ENCODE measurements at places on chromosomes 2 and 18.

DNA sequence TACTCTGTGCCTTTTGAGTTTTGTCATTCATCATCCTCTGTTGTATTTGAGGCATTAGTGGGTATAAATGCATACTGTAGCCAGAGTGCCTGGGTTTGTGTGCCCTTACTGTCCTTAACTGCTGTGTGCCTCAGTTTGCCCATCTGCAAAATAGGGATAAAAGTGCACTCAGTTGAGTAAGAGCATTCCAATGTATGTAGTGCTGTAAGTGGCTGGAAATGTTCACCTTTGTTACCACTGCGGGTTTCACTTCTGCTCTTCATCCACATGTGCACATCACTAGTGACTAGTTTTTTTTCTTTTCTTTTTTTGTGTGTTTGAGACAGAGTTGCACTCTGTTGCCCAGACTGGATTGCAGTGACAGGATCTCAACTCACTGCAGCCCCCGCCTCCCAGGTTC, 39.9 kb downstream of the PLEKHB2 start:
- DNase-seq: no peak

DNA sequence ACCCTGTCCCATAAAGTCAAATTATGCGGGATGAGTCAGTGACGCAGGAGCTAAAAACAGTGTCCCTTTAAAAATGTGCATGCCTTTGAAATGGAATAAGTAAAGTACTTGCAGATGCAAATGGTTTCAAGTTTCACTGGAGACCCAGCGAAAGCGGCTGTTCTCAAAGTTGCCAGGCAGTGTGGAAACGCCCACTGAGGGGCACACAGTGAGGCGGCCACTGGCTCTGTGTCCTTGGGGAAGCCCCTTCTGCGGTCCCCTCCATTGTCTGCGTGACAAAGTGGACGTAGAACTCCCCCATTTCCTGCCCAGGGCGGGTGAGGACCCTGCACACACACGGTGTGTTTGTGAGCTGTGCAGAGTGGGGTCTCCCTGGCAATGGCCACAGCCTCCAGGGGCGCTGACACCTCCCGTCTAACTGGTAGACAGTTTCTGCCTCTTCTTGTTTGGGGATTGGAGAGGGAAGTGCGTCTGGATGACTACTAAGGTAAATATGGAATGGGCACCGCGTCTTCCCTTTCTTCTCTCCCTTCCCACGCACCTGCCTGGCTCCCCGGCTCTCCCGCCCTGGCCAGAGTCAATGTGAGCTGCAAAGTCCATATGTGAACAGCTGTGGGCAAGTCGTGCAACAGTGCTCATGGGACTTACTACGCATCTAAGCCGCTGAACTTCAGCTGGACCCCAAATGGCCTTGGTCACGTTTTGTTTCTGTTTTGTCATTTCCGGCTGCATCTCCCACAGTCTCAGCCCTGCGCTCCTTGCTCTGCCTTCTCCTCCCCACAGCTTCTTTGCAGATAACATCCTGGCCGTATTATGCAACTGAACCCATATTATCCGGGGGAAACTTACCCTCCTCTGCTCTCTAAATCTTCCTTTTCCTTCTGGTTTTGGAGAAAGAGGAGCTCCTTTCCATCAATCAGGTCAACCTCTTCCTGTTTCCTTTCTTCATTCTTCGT, 33.7 kb upstream of the ZNF516 start:
- no peak for DNase-seq

GRCh38 chr2:238777369-238778067, 70.4 kb upstream of the TWIST2 start:
- no peak for DNase-seq

DNA sequence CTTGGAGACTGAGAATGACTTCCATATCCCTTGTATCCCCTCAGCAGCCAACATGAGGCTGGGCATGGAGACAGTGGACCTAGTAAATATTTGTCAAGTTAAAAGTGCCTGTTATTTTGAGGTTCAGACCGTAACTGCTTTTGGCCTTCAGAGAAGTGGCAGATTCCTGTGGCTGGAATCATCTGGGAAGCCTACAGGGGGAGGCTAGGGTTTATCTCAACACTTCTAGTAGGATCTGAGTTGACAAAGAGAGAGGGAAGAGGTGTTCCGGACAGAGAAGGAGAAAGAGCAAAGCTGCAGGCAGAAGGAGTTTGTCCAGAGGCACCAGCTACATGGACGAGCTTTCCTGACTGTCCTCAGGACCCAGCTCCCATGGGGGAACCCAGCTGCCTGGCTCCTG, 27.0 kb downstream of the SLC14A2 start:
- no peak for DNase-seq

DNA sequence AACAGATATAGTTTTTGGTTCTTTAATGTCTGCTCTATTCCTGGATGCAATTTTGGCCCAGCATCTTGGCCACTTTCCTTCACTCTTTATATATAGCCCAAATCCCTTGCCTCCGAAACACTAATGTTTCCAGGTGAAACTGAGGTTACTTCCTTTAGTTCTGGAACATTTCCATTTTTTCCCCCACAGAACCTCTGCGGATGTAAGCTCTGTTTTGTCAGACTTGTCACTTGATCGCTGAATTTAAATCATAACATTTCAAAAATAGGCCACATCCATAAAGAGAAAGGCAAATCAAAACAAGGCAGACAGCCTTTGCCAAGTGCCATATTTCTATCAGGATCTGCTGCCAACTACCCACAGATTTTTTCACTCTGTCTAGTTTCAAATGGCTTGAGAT, 115.1 kb downstream of the ANKRD44 start:
- DNase-seq: no peak

DNA sequence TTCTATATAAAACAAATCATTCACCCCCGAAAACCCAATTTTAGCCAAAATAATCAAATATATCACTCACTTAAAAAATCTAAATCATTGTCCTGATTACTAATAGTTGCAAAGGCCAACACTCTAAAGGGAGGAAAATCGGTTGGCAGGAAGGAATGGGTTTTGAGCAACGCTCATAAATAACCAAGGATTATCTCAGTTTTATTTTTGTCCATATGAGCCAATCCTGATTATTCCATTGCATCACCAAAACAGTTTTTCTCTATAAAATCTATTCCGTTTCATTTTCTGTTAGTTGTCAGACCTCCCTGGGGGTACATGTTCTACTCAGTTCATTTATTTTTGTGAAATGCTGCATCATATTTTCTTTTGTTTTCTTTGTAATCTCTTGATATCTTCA, 174.1 kb downstream of the LRATD1 start:
- no peak for DNase-seq

DNA sequence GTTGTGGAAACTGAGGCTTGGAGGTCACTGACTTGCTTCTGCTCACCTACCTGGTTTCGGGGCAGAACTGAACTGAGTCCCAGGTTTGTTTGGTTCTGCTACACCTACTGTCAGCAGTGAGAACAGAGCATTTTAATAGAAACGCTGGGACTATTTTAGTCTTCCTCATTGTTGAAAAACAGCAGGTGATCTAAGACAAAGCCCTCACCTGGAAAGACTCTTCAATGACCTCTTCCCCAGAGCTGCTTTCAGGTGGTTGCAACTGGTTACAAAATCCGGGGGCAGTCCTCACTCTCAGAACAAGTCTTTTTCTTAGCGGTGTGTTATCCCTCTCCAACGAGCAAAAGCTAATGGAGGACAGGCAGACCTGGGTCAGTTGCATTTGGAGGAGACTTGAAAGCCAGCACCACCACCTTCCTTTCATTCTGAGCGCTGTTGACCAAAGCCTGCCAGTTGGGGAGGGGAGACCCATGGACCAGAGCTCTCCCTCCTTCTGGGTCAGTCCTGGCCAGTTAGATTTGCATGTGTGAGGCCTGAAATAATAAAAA, 217.0 kb downstream of the NCK2 start:
- DNase-seq: no peak

DNA sequence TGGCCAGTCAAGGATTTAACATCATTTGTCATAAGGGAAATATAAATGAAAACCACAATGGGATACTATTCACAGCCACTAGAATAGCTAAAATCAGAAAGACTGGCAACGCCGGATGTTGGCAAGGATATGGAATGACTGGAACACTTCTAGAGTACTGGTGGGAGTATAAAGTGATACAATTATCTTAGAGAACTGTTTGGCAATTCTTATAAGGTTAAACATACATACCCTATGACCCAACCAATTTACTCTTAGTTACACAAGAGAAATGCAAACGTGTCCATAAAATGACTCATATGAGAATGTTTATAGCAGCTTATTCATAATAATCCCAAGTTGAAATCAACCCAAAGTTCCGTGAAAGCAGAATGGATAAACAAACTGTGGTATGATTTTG, 35.1 kb downstream of the MAPK4 start:
- no peak for DNase-seq

DNA sequence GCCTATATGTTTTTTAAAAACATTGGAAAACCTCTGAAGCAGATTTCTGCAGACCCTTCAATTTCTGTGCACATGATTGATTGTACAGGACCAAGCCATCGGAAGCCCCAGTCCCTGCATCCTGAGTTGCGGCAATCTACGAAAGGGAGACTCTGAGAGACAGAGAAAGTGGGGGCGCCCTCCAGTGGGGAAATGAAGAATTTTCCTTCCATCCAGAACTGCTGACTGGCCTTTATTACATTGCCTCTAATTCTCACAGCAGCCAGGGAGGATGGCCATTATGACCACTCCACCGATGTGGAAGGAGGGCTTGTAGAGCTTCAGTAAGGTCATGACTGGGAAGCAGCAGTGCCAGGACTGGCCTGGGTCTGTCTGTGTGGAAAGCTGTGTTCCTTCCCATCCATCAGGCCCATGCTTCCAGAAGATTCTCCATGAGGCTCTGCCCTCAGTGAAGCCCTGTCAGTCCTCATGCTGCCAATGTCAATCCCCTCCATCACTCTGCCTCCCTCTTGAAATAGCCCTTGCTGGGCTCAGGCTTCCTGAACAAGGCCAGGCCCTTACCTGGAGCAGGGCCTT, 20.0 kb upstream of the RESP18 start:
- peak; percentile 12 for DNase-seq

- DNase-seq: no peak
Measured at GRCh38 chr18:76353500-76353899, 141.5 kb downstream of the ZNF516 start.

DNA sequence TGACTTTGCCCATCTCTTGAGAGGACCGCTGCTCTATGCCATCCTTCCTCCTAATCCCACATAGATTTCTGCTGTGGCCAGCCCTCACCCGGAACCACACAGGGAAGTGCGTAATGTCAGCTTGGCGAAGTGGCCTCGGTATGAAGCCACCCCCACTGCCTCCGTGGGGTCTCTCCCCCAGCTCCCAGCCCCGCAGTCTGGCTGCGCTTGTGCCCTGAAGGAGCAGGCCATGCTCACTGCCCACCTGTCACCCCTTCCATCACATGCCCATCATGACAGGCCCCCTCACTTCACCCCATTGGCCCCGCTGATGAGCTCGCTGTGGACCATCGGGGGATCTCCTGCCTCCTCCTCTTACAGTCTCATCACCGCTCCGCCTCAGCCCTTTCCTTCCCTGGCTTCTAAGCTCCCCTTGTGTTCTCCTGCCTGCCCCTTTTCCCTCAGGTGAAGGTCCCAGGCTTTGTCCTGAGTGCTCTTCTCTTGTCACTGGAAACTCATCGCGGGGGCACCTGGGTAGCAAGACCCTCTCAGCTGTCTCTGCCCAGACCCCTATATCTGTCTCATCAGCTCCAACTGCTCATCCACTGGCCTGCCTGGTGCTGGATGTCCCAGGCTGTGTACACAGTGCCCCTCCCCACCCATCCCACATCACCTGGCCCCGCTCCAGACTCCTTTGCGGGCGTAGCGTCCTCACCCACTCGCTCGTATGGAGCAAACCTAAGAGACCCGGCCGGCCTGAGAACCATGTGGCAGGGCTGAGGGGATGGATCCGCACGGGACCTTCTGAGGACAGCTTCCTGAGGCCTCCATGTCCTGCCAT, 81.7 kb downstream of the GLI2 start:
- no peak for DNase-seq

DNA sequence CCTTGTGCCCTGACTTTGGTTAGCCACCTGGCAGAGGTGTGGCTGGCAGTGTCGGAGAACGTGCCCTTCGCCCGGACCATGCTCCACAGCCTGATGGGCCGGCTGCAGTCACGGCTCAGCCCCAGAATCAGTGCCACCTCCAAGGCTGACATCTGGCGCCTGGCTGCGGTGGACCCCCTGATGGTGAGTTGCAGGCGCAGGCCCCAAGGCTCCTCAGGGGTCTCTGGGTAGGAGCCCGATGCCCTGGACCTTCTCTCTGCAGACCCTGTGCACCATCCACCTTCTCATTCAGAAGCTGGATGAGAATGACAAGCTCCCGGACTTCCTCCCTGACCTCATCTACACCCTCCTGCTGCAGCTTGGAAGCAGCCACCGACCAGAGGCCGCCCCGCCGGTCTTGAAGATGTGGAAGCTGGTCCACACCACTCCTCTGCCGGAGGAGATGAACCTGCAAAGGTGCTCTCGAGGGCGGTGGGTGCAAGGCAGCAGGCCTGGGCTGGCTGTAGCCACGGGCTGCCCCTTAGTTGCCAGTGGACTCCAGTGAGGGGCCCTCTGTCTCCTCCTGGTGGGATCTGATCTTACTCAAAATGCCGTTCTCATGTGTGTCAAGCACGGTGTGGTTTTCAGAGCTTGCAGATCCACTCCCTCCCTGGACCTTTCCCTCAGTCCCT, 32.1 kb downstream of the HJURP start:
- DNase-seq: no peak

DNA sequence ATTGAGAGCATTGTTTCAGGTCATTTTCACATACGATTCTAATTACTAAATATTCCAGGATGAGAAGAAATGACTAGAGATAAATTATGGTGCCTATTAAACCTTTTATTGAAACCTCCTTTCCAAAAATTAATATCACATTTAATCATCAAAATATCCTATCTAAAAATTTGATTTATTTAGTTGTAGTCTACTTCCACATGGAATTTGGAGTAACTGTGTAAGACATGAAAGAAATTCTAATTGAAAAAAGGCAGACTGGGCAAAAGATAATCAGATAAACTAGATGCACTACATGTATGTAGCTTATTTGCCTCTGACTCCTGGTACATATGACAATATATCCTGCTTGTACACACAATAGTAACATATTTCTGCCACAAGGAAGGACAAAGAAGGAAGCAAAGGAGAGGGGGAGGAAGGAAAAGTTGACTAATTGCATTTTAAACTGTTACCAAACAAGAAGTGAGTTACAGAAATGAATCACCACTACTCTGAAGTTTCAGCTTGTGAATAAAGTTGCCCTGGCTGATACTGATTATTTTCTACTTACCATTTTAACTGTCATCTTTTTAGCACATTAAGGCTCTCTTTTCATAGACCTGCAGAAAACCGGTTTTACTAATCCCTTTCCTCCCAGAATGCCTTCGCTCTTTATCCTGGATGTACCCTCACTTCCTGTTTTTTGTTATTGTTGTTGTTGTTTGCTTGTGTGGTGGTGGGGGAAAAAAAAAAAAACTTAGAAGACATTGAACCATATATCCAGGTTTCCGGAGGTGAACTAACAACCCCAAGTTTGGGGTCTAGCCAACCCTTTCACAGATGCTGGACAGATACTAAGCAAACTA, 28.4 kb downstream of the NRXN1 start:
- DNase-seq: no peak

Measured in T-helper 2 cell (primary cell).